ENCODE measurements at places on chromosomes 7 and 10. TPM values are rescaled to one million over a fixed set of nuclear protein-coding genes. Genes with fewer than 3 reads are reported as not detected.
A peak's percentile ranks its signal among the peaks of the same experiment; 100 is the strongest.

DNA sequence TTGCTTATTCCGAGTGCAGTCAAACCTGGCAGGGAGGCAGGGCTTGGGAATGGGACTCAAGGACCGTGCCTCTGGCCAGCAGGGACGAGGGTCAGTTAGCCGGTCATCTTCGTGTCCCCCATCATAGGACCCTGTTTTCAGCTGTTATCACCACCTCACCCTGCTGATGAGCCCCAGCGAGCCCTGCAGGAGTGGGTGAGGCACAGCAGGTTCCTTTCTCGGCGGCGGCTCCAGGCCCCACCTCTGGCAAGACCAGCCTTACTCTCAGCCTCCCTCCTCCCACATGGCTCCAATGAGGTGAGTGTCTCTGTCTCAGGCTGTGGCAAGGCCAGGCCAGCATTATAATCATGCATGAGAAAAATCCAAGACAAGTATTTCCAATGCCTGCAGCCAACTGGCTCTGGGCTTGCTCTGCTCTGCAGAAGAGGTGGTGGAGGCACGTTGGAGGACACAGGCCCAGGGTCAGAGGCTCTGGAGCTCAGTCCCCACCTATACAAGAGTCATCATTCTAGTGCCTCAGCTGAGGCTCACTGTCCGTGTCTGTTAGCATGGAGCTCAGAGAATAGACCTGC is 15.7 kb downstream of the PKD1L1 start:
- DNase-seq: no peak

- peak; percentile 69 for DNase-seq
Measured at GRCh38 chr10:122054048-122055025, 65.4 kb downstream of the TACC2 start.

- peak; percentile 47 for DNase-seq
Measured at GRCh38 chr10:95755511-95756004, 405 bp upstream of the ENTPD1 start.

DNA sequence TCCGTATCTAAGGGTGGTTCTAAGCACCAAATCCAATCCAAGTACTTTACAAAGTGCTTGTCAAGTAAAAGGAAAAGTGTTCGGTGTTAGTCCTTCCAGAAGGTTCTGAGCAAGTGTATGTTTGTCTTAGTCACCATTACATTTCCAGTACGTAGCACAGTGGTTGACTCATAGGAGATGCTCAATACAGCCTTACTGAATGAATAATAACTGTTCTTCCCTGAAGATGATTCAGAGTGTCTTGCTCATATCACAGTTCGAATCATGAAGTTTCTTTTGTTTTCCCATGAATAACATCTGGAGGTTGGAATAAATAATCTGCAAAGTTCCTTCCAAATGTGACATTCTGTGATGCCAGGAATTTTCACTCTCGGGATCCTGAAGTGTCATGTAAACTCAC is 53.4 kb downstream of the WNT2 start:
- no peak for DNase-seq

DNA sequence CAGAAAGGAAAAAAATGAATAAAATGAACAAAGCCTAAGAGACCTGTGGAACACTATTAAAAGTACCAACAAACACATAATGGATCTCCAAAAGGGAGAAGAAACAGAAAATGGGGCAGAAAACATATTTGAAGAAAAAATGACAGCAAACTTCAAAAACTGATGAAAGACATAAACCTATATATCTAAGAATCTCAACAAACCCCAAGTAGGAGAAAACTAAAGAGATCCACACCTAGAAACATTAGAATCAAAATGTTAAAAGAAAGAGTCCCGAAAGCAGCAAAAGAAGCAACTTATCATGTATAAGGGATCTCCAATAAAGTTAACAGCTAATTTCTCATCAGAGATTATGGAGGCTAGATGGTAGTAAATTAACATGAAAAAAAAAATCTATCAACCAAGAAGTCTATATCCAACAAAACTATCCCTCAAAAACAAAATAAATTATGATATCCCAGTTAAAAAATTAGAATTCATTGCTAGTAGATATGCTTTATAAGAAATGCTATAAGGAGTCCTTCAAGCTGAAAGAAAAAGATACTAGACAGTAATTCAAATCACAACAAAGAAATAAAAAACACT is 68.0 kb downstream of the DNAJC1 start:
- no peak for DNase-seq

GRCh38 chr7:147803151-147803550 is 787.4 kb upstream of the C7orf33 start:
- no peak for DNase-seq

- DNase-seq: no peak
Measured at GRCh38 chr7:95536656-95537311, 51.0 kb downstream of the ASB4 start.

GRCh38 chr7:19677180-19677579 is 31.7 kb downstream of the POLR1F start:
- no peak for DNase-seq

GRCh38 chr7:24214670-24215069 is 69.3 kb upstream of the NPY start:
- DNase-seq: no peak

GRCh38 chr10:116265686-116266085 is 7.3 kb downstream of the GFRA1 start:
- no peak for DNase-seq

DNA sequence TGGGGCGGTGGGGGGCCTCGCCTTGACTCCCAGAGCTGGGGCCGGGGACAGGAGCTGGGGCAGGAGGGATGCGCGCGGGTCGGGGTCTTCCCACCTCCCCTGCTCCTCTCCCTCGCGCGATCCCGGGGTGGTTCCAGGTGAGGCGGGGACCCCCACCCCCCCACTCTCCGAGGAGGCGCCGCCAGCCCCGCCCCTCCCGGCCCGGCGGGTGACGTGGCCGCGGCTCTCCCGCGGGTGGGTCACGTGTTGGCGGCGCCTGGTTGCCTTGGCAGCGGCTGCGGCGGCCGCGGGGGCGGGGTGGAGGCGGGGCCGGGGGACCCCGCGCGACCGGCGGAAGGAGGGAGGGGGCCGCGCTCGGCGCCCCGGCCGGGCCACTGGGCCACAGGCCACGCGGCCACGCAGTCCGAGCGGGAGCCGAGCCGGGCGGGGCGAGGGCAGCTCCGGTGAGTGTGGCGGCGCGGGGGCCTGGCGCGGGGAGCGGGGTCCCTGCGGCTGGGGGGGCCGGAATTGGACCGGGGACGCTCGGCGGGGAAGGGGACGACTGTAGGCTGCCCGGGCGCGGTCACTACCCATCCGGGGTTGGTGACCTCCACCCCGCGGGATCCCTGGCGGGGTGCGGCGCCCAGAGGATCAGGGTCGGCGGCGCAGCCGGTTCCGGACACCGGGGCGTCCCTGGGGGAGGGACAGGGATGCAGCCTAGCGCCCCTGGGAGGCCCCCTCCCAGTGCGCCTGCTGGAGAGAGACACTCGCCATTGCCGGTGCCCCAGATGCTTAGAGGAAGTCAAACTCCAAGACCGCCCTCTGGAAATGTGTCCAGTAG is at the start of gene ORAI2:
TSS of gene ORAI2 (plus strand) at position 357 of the 820 bp plus-strand sequence. CDS start 5,382 bp downstream, outside the sequence.
- DNase-seq: peak; percentile 90

DNA sequence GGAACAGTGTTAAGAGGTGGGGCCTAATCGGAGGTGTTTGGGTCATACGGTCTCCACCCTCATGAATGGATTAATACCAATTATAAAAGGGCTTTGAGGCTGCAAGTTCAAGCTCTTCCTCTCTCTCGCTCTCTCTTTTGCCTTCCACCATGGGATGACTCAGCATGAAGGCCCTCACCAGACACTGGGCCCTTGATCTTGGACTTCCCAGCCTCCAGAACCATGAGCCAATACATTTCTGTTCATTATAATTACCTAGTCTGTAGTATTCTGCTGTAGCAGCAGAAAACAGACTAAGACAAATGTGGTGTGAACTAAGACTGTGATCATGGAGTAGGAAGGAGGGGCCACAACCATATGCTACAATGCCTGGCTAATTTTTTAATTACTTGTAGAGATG is 7.7 kb downstream of the AIFM2 start:
- no peak for DNase-seq

DNA sequence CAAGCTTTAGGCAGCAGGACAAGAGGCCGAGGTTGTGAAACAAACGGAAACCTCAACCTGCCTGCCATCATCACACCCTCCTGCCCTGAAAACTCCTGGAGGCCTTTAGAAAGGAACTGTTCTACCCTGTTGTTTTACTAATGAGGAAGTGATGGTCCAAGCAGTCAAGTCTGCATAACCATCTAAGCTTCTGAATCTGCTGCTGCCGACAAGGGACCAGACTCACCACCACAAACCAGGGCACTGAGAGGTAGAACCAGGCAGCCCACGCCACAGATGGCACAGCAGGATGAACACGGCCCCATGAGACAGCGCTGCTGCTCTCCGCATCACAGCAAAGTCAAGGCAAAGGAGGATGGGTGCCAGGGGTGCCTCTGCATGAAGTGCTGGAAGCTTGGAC is 209.4 kb downstream of the CELF2 start:
- DNase-seq: no peak

GRCh38 chr7:146455091-146455655 is 338.6 kb downstream of the CNTNAP2 start:
- no peak for DNase-seq

- no peak for DNase-seq
Measured at GRCh38 chr10:8829592-8829991, 775.1 kb downstream of the GATA3 start.

- DNase-seq: no peak
Measured at GRCh38 chr7:156998988-156999957, 11.2 kb downstream of the MNX1 start.

DNA sequence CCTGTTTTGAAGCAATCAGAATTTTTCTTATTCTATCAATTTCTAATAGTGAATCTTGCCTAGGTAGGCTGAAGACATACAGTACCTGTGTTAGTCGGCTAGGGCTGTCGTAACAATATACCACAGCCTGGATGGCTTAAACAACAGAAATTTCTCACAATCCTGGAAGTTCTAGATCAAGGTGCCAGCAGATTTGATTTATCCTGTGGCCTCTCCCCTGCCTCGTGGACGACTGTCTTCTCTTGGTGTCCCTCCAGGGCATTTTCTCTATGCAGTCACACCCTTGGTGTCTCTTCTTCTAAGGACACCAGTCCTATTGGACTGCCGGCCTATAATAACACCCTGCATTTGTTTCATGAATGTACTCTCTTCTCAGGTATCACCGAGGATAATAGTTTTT is 1.8 kb upstream of the RSU1 start:
- DNase-seq: no peak

GRCh38 chr10:29663718-29664117 is 28.9 kb upstream of the SVIL start:
- peak; percentile 40 for DNase-seq

GRCh38 chr7:42085531-42085930 is 151.5 kb downstream of the GLI3 start:
- no peak for DNase-seq

DNA sequence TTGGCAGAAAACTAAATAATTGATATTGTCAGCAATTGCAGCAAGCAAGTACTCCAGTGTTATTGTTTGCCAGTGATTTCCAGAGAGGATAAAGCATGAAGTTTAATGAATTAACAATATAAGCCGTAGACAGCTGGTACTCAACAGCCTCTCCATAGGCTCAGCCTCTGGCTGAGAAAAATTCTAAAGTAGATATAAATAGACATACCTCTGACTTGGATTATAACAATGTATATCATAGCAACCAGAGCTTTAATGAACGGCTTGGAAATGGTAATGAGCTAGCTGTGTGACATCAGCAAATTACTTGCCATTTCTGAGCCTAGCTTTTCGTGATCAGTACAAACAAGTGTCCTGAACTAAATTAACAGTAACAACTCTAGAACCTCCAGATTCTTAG is 1055.4 kb upstream of the AUTS2 start:
- no peak for DNase-seq

- DNase-seq: peak; percentile 21
Measured at GRCh38 chr7:45328403-45328981, 170.9 kb downstream of the RAMP3 start.

- DNase-seq: peak; percentile 57
Measured at GRCh38 chr10:95742485-95742884, 13.5 kb upstream of the ENTPD1 start.

- DNase-seq: no peak
Measured at GRCh38 chr10:96830511-96831199, 1.4 kb upstream of the LCOR start.

DNA sequence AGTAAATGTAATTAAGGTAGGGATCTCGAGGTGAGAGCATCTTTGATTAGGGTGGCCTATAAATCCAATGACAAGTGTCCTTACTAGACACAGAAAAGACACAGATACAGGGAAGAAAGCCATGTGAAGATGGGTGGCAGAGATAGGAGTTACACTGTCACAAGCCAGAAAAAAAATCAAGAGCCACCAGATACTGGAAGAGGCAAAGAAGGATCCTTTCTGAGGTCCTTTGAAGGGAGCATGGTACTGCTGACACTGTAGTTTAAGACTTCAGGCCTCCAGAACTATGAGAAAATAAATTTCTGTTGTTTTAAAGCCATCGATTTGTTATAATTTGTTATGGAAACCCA is 56.6 kb downstream of the MKLN1 start:
- DNase-seq: no peak

GRCh38 chr10:75079436-75080083 is 31.9 kb upstream of the SAMD8 start:
- DNase-seq: no peak

DNA sequence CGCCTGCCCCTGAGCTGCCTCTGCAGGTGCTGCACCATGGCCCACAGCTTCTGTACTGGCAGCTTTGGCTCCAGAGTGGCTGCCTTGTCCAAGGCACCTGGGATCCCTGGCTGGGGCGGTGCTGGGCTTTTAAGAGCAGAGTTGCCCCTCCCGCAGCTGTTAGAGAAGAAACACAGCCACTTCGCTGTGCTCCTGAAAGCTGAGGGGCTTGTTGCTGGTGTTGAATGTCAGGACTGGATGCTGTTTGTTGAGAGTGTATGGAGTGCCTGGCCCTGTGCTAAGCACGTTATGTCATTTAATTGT is 6.2 kb downstream of the FAM241B start:
- DNase-seq: no peak

DNA sequence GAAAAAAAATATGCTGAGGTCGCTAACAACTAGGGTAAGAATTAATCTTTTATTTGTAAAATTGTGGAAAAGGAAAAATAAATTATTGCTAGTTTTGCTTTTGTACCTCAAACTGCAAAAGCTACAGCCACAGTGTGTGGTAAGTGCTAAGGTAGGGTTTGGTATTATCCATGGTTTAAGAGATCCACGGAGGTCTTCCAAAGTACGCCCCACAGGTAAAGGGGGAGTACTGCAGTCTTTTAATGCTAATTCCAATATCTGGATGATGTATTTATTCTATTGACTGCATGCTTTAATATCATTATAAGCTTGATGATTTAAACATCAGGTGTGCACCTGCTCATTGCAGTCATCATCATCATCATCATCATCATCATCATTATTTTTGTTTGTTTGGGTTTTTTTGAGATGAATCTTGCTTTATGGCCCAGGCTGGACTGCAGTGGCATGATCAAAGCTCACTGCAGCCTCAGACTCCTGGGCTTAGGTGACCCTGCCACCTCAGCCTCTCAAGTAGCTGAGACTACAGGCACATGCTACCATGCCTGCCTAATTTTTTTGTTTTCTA is 38.4 kb upstream of the BMS1 start:
- no peak for DNase-seq

Gene CNNM1
- total RNA-seq: 0.08 TPM

Gene ASB15
- total RNA-seq: 26.9 TPM

Gene ADRB1
- total RNA-seq: 28.3 TPM

Gene CALHM3
- total RNA-seq: not detected

Gene ANKRD7
- 0.25 TPM for total RNA-seq

Gene SKIDA1
- total RNA-seq: 3.1 TPM

Gene SYCE1
- total RNA-seq: not detected

Gene ACSM6
- total RNA-seq: 0.25 TPM

Gene FRMPD2
- total RNA-seq: not detected

Gene CDC14C
- total RNA-seq: not detected

Gene PLEKHS1
- not detected for total RNA-seq

Gene GDF2
- not detected for total RNA-seq

Gene THSD7A
- total RNA-seq: 1.0 TPM

Gene TMEM213
- not detected for total RNA-seq

Gene GIMAP2
- total RNA-seq: 23.5 TPM

Data from heart left ventricle (tissue), 16 donors.